Naive thymus-derived CD8-positive, alpha-beta T cell (primary cell): ENCODE measurements at places on chromosomes 11 and 22.
A peak's percentile ranks its signal among the peaks of the same experiment; 100 is the strongest.

- H3K4me3 ChIP-seq, result no peak overlapping the region
- H3K27ac ChIP-seq, result no peak overlapping the region
- H3K4me1 ChIP-seq, result peaks cover 5% of the 10 kb centered on the region
- peaks cover 1% of the 10 kb centered on the region for H3K27me3 ChIP-seq
- H3K36me3 ChIP-seq, result no peaks in the 10 kb centered on the region
Measured at GRCh38 chr11:17244046-17244445, 32.5 kb upstream of the NUCB2 start.

GRCh38 chr11:12276831-12277475 lies 100.4 kb upstream of the PARVA start:
- H3K27me3 ChIP-seq, result no peaks in the 10 kb centered on the region
- H3K4me3 ChIP-seq, result no peak overlapping the region
- no peaks in the 10 kb centered on the region for H3K36me3 ChIP-seq
- no peak for DNase-seq
- no peaks in the 10 kb centered on the region for H3K4me1 ChIP-seq

DNA sequence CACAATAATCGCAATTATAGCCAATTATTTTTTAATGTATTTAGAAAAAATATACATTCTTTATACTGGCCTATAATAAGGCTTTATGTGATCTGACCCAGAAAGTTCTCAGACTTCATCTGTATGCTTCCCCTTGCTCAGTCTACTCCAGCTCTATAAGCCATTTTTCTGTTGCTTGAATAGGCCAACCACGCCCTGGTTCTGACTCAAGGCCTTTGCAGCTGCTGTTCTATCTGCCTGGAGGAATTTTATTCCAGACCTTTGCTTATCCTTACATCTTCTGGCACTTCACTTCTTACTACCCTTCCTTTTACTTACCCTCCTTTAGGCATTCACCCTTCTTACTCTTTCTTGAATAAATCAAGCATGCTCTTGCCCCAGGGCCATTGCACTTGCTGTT lies 54.9 kb upstream of the PDE3B start:
- no peaks in the 10 kb centered on the region for H3K27me3 ChIP-seq
- no peak for DNase-seq
- peaks cover 34% of the 10 kb centered on the region for H3K4me1 ChIP-seq

DNA sequence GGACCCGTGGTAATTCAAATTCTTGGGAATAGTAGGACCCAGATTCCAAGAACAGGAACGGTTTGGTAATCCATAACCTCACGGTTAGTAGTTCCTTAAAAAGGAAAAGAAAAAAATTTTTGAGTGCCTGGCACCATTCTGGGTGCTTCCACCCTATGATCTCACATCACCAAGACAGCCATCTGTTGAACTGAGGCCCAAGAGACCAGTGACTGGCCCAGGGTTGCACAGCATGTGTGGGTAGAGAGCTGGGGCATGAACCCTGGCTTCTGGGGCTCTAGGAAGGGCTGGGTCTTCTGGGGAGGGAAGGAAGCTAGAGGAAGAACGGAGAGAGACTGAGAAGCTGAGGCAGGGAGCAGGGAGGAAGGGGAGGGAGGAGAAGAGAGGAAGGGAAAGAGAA lies 4.7 kb upstream of the SPI1 start:
- H3K4me3 ChIP-seq, result no peak overlapping the region

GRCh38 chr22:27885977-27886842 lies 32.8 kb downstream of the PITPNB start:
- H3K27ac ChIP-seq, result no peak overlapping the region
- H3K27me3 ChIP-seq, result no peaks in the 10 kb centered on the region
- peak; percentile 37 for DNase-seq
- peaks cover 12% of the 10 kb centered on the region for H3K4me1 ChIP-seq
- H3K4me3 ChIP-seq, result no peak overlapping the region
- H3K36me3 ChIP-seq, result peaks cover 66% of the 10 kb centered on the region

GRCh38 chr11:6061475-6061874 lies 30.9 kb upstream of the OR56A1 start:
- H3K4me1 ChIP-seq, result no peaks in the 10 kb centered on the region
- no peak overlapping the region for H3K4me3 ChIP-seq
- peaks cover 15% of the 10 kb centered on the region for H3K27me3 ChIP-seq
- H3K36me3 ChIP-seq, result no peaks in the 10 kb centered on the region
- DNase-seq, result no peak
- H3K27ac ChIP-seq, result no peak overlapping the region

GRCh38 chr11:1305063-1305495 lies 4.4 kb downstream of the TOLLIP start:
- H3K27me3 ChIP-seq, result no peaks in the 10 kb centered on the region
- DNase-seq, result no peak
- H3K4me3 ChIP-seq, result no peak overlapping the region
- no peak overlapping the region for H3K27ac ChIP-seq
- H3K4me1 ChIP-seq, result peaks cover 58% of the 10 kb centered on the region

DNA sequence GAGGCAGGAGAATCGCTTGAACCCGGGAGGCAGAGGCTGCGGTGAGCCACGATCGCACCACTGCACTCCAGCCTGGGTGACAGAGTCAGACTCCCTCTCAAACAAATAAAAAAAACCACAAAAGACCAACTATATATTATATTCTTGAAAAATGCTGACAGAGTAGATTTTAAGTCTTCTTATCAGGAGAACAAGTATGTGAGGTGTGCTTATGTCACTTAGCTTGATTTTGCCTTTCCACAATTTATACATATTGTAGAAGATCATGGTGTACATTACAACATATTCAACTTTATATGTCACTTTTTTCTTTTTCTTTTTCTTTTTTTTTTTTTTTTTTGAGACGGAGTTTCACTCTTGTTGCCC lies 24.1 kb upstream of the CARS1 start:
- H3K27me3 ChIP-seq, result peaks cover 12% of the 10 kb centered on the region
- H3K27ac ChIP-seq, result no peak overlapping the region
- no peak for DNase-seq
- H3K36me3 ChIP-seq, result no peaks in the 10 kb centered on the region

DNA sequence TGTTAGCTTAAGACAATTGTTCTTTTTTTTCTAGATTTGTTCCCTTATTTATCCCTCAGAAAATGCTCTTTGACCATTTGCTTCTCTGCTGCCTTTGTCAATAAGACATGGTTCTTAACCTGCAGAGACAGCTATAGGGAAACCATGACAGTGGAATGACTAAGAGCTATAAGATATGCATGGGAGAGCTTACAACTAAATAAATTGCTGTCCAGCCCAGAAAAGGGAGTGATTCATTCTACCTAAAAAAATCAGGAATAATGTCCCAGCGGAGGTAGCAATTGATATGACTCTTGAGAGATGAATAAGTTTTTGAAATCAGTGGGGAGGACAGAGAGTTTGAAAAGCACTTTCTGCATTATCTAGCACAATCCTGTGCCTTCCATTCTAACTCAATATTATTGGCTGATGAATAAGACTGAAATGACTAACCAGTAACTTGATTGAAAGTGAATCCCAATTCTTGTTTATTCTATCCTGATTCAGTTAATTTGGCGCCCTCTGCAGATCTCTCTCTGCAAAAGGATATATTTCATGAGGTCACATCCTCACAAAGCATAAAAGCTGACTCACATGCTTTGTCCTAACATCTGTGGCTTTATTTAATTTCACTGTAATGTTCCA lies 680.5 kb upstream of the API5 start:
- no peaks in the 10 kb centered on the region for H3K27me3 ChIP-seq
- H3K4me3 ChIP-seq, result no peak overlapping the region
- no peaks in the 10 kb centered on the region for H3K4me1 ChIP-seq
- H3K27ac ChIP-seq, result no peak overlapping the region
- H3K36me3 ChIP-seq, result peaks cover 6% of the 10 kb centered on the region
- DNase-seq, result no peak

GRCh38 chr11:22304337-22304961 lies 33.7 kb upstream of the SLC17A6 start:
- peaks cover 14% of the 10 kb centered on the region for H3K27me3 ChIP-seq
- H3K4me1 ChIP-seq, result no peaks in the 10 kb centered on the region
- peak; percentile 24 for DNase-seq
- no peak overlapping the region for H3K27ac ChIP-seq
- no peak overlapping the region for H3K4me3 ChIP-seq

DNA sequence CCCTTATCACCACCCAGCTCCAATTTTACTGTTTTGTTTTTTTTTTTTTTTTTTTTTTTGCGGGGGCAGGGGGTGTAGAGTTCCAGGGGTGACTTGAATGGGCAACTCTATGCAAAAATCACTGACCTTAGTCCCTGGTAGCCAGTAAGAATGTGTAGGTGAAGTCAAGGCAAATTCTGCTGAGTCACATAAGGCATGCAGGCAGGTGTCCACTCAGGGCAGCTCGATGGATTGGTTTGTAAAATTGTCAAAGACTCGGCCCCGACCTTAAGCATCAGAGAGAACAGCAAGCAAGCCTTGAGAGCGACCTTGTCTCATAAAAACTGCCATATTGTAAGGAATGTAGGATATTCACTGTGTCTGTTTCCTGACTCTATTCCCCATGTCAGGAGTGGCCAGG lies 151.3 kb upstream of the SEZ6L start:
- no peak for DNase-seq
- H3K4me3 ChIP-seq, result no peak overlapping the region
- no peaks in the 10 kb centered on the region for H3K36me3 ChIP-seq
- no peaks in the 10 kb centered on the region for H3K4me1 ChIP-seq
- no peak overlapping the region for H3K27ac ChIP-seq
